Stimulated activated CD4-positive, alpha-beta T cell treated with anti-CD3 and anti-CD28 coated beads, TNF-alpha, amount 100 ng/mL, for 48 hours (primary cell): ENCODE measurements at places on chromosomes 7 and 10.

DNA sequence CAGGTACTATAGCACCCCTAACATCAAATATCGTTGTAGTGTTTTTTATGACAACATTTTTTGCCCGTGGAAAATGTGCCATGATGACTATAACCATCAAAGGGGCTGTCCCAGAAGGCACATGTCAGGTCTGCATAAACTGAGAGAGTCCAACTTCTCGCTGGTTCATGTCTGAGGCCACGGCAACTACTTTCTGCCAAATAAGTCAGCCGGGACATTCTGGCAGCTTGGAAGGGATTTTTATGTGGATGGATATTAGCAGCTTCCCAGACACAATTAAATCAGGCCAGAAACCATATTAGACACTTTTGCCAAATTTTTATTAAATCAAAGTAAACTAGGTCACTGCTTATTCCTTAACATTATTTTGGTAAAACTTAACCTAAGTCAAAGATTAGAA, 477.4 kb upstream of the FZD8 start:
- no peak for DNase-seq

- no peak for DNase-seq
These were observed 59.1 kb upstream of the SMNDC1 start for GRCh38 chr10:110363572-110364411.

DNA sequence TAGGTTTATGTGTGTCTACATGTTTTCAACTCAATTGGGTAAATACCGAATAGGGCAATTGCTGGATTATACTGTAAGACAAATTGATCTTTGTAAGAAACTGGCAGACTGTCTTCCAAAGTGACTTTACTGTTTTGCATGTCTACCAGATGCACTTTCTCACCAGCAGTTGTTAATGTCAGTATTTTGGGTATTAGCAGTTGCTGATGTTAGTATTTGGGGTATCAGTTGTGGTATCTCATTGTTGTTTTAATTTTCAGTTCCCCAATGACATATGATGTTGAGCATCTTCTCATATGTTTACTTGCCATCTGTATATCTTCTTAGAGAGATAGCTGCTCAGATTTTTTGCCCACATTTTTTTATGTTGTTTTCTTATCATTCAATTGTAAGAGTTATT, 10.6 kb downstream of the PDE6C start:
- no peak for DNase-seq

DNA sequence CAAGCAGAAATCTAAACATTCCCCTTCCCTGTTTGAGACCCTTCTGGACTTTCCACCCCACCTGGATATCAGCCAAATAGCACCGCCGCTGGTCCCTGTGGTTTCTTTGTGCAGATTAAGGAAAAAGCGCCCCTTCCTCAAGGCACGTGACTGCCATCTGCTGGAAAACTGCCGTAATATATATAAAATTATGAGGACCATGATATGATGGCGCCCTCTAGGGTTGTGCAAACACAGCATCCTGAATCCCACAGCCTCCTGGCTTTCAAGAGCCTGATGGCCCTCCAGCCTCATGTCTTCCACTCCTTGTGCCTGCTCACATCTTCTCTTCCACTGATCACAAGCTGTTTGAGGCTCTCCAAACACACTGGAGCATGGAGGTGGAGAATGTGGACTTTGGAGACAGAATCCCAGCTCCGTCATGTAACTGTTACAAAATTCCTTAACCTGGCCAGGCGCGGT, 121.3 kb downstream of the MYL10 start:
- peak; percentile 8 for DNase-seq

DNA sequence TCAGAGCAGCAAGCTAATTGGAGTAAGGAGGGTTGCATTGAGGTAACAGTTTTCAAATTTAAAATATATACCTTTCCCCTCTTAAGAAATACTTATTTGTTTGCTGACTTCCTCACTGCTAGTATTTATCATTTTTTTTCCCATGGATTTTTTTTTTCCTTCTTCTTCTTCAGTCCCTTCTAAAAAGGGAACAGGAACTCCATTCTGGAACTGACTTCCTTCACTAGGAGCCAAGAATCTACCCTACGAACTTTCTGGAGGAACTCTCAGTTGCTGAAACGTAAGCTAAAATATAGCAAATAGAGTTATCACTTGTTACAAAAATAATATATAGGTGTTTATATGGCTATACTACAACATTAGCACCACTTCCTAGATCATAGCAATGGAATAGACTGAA, 95.4 kb downstream of the HGF start:
- DNase-seq = no peak

DNA sequence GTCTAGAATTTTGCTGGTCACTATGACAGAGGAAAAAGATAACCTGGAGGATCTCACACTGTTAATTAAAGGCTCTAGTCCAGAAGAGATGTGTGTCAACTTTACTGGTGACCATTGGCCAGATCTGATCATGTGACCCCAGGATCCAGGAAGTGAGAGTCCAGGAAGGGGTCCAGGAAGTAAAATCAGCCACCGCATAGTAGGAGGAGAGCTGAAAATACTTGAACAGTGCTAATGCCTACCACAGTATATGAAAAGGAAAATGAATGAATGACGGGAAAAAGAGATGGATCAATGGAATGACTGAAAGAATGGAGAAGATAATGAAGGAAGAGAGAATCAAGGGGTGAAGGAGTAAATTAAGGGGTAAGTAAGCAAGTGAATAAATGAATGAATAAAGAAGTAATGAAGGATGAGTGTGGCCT, 415.3 kb downstream of the RPS24 start:
- DNase-seq = no peak
